Hematopoietic multipotent progenitor cell treated with erythropoietin and hydrocortisone succinate and interleukin-3 and kit ligand, for 6 days (in vitro differentiated cells): ENCODE measurements at places on chromosomes 2 and 18.

DNA sequence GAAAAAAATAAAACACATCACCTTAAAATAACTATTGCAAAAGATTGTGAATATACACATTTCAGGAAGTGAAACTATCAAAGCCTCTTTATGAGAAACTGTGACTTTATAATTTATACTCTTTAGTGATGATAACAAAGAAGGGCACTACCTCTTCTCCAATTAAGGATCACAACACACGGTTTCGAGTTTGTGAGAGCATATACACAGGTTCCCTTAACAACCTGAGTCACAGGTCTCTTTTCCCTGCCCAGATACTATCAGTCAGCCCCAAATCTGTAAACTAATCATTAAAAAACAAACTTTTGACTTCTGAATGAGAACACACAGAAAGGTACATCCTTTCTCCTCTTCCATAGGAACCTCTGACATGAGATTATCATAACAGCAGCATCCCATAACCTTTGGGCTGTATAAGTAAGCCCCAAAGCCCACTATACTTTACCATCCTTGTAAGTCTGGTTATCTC, 44.9 kb downstream of the PTPN2 start:
- peak; percentile 25 for DNase-seq

- DNase-seq: peak; percentile 36
Measured at GRCh38 chr18:65091744-65092329, 659.0 kb upstream of the CDH7 start.

DNA sequence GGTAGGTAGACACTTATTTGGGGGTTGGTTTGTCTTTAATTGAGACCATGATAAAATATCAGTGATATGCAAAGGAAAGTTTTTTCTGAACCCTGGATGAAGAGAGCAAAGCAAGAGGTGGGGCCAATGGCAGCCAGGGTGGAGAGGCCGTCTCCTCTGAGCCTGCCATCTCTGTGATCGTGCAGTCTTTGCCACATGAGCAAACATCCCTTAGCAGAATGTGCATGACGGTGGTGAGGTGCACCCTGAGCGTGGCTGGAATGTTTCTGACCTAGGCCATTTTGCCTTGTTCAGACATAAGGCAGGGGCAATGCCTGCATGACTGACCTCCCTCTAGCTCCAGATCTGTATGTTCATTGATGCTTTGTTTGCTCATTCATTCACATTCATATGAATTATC, 6.0 kb downstream of the NCK2 start:
- no peak for DNase-seq

- no peak for DNase-seq
Measured at GRCh38 chr18:55582325-55582724, 5.7 kb downstream of the TCF4 start.

GRCh38 chr18:28884304-28884703, 707.4 kb upstream of the CDH2 start:
- no peak for DNase-seq

DNA sequence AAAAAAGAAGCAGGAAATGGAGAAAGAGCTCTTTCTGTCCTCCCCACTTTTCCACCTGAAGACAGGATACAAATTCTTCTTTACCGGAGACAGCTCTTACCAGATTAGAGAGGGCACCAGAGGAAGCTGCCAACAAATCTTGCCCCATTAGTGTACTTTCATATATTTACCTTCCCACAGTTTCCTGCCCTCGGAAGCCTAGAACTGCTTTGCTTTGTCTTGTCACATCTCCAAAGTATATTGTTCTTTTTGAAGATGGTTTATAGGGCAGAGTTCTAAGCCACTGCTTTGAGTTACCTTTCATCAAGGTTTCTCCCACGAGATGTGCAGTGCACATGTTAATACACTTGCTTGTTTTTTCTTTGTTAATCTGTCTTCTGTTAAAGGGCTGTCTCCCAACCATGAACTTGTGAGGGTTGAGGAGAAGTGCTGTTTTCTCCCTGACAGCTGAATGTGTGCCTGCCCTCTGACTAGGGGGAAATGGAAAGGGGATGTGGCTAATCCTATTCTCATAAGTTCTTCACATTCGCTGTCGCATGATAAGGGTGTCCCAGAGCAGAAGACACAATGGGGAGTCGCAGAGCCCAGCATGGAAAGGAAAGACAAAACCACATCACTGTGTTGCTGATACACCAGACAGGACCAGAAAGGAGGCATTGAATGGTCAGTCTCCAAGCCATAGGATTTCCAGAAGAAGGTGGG, 24.2 kb downstream of the CENPA start:
- peak; percentile 41 for DNase-seq

DNA sequence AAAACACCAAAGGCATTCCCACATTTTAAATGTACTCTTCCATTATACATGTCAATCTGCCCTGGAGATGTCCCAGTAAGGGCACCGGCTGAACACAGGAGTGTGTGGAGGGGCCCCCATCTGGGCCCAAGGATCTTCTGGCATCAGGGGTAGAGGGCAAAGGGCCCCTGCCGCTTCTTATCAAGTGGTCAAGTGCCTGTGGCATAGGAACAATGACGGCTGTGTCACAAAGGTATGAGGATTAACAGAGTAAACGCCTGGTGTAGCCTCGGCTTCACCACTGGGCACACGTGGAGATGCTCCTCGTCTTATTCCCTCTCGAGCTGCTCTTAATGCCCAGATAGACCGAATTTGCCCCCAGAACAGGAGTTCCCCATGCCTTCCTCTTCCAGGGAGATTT, 169.7 kb upstream of the GLI2 start:
- DNase-seq: no peak

DNA sequence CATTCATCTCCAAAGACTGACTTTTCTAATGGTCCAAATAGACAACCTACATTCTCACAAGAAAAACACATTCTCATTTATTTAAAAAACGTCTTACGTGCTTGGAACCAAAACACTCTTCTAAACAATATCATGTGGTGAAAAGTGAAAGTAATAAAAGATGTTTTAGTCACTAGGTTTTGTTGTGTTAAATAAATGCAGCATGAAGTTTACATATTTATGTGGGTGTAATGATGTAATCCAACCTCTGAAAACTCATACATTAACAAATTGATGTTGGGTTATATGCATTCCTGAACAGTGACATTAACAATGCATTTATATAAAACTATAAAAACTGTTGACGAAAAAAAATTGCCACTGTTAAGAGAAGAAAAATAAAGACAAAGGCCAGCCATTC, 55.1 kb upstream of the ACVR2A start:
- no peak for DNase-seq

GRCh38 chr2:147310335-147311057, 534.3 kb upstream of the ACVR2A start:
- no peak for DNase-seq

DNA sequence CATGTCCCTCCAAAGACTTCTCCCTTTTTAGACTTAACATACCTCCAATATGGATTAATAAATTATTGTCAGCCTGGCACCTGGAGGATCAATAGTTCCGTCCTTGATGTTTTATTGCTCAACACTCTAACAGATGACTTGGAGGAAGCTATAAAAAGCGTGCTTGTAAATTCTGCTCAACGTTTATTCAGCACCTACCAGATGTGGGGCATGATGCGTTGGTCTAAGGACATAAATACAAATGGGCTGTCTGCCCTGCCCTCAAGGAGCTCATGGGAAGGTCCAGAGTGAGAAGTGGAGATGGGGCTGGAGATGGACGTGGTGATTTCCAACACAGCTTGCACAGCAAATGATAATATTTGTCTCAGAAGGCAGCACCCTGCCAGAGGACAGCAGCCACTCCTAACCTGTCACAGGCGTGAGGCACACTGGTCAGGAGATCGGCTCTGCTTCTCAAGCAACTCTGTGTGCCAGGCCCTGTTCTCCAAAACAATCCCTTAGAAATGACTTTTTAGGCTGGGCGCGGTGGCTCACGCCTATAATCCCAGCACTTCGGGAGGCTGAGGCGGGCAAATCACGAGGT, 25.5 kb upstream of the ZCCHC2 start:
- DNase-seq: no peak

DNA sequence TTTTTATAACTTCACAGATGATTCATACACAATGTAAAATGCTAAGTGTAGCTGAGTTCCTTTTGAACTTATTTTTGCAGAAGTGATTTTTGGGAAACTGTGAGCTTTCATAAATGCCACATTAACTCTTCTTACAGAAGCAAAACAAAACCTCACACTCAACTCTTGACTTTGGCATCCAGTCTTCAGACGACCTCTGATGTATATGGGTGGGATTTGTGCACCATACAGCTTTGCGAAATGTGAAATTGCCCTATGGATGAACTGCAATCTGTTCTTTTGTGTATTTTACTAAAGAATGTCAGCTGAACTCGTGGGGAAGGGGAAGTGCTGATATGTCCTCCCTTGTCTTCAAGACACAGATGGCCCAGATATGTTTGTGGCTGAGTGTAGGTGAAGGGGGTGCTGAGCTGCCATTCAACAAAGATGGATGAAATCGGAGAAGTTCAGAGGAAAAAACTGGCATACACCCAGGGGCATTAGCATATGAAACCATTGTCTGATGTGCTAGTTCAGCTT, 218.3 kb downstream of the PTGR3 start:
- peak; percentile 38 for DNase-seq

DNA sequence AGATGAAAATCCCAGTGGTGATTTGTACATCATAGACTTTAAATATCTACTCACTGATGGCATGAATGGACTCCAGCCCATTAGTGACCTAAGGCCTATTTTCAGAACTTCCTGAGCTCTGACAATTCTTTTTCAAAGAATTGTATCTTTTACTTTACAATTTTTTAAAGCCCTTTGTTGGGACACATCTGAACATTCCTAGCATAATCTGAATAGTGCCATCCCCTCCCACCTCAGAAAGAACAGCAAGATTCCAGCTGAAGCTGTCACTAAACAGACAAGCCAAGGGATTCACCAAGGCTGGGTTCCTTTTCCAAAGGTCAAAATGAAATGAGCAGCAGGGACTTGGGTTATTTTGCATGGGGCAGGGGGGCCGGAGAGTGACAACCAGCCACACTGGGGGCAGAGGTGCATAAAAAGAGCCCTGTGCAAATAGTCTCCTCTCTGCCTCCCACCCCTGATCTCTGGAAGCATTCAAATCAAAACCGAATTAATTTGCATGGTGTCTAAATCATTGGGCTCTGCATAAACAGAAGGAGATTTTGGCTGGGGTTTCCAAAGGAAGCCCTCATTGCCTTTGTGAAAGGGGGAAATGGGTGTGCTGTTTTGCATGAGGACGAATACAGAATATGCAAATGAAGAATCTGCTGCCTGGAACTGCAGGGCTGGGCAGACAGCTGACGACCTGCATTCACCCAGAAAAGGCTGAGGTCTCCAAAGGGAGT, 17.2 kb downstream of the EPHA4 start:
- DNase-seq: no peak

- peak; percentile 78 for DNase-seq
Measured at GRCh38 chr2:25341753-25342371, at the start of gene DNMT3A. Gene DNMT3A, minus strand, starts transcription at chr2:25341925. Its CDS starts 27,941 bp downstream, at chr2:25313984.

- no peak for DNase-seq
Measured at GRCh38 chr2:98787700-98788099, 56.8 kb upstream of the MGAT4A start.

DNA sequence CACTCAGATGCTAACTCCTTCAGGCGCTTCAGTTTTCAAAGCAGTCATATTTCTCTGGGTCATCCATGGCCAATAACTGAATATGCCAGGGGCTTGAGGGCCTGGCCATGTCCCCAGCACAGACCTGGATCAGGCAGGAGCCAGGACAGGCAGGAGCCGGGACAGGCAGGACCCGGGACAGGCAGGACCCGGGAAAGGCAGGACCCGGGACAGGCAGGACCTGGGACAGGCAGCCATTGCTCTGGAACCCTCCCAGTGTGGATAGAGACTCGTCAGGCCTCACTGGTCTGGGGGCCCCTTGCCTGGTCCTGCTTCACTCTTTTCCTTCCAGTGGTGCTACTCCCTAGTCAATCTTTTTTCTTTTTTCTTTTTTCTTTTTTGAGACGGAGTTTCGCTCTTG, 117.5 kb upstream of the TEX51 start:
- DNase-seq: no peak

GRCh38 chr2:222969491-222969890, 82.5 kb upstream of the KCNE4 start:
- peak; percentile 30 for DNase-seq

DNA sequence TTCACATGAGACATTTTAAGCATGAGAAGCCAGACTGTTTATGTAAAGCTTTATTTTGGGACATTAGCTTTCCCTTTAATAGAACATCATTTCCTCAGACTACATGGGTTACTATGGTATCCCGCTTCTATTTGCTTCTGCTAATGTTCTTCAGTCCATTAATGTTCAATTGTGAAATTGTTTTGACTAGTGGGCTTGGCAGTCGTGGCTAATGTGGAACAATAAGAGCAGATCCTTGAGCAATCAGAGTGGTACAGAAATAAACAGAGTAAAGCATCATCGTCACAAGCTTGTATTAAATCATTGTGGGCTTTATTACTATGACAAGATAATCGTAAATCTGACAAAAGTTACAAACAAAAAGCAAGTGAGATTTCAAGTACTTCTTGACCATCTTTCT, 60.2 kb downstream of the PDE1A start:
- DNase-seq: no peak

DNA sequence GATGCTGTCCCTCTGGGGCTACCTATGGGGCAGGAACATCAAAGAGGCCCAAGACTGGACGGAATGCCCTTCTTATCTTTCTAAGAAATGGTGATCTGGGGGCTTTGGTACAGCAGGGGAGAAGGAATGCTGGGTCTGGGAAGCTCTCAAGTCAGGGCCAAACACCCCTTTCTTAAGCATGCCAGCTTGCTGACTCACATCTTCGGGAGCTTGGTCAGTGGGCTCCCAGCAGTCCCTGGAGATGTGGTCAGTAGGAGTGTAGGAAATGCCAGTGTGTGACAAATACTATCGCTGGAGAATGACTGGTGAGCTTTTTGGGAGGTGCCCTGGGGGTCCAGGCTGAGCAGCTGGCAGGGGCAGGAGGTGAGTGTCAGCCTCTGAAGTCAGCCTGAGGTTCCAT, 105.0 kb upstream of the CDC42EP3 start:
- no peak for DNase-seq

- DNase-seq: no peak
Measured at GRCh38 chr2:17915099-17915498, 36.6 kb downstream of the KCNS3 start.

GRCh38 chr2:229137639-229138038, 133.4 kb downstream of the PID1 start:
- DNase-seq: no peak
